ENCODE measurements at places on chromosomes 16 and 17.

GRCh38 chr17:73291260-73291801 is 20.5 kb downstream of the CDC42EP4 start:
- DNase-seq, result peak; percentile 73

DNA sequence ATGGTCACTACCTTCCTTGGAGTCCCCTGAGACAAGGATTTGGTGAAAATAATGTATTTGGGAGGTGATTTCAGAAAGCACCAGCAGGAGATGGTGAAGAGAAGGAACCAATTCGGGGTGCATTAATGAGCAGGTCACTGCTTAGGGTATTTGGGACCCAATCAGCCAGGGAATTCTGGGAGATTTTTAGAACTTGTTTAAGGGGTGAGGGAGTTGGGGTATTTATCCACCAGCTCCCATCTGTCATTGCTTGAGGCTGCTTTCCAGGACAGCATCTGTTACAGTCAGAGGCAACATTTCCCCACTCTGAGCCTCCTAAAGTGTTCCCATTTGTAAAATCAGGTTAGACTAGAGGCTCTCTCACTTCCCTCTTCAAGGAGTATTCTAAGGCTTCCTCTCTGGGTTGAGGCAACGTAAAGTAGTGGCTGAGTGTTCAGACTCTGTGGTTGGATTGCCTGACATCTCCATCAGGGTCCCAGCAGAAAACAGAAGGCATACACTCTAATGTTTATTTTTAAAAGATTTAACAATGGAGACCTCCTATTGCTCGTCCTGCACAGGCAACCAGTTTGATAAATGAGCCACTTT is 60.9 kb downstream of the CLEC19A start:
- DNase-seq, result no peak

GRCh38 chr16:10536814-10537389 is 43.5 kb downstream of the EMP2 start:
- DNase-seq, result no peak

GRCh38 chr17:76422406-76422805 is 30.5 kb downstream of the UBE2O start:
- DNase-seq, result no peak

- DNase-seq, result no peak
Observed at GRCh38 chr17:6303664-6304063, 131.3 kb downstream of the AIPL1 start.

- DNase-seq, result no peak
Observed at GRCh38 chr17:3867106-3867505, 21.1 kb upstream of the NCBP3 start.

Measured in SW 1271 (cell line).